ENCODE measurements at places on chromosomes 3 and 15.

DNA sequence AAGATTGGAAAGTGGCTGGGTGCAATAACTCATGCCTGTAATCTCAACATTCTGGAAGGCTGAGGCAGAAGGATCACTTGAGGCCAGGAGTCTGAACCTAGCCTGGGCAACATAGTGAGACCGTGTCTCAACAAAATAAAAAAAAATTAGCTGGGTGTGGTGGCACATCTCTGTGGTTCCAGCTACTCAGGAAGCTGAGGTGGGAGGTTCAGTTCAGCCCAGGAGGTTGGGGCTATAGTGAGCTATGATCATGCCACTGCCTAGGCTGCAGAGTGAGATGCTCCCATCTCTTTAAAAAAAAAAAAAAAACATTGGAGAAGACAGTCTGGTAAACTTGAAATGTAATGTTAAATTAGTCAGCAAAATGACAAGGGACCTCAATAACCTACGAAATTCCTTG is 57.9 kb downstream of the STAG1 start:
- no peak for DNase-seq

DNA sequence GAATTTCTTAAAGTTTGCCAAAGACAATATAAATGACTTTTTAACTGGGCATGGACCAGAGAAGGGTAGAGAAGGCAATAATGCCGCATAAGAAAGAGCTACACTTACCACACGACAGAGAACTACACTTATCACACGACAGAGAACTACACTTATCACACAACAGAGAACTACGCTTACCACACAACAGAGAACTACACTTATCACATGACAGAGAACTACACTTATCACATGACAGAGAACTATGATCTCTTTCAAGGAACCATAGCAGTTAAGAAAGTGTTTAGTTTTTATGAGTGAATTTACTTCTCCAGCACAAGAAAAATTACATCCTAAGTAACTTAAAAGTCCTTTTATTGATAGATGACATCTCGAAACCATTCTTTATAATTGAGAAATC is 32.0 kb downstream of the DCUN1D1 start:
- DNase-seq = no peak

- no peak for DNase-seq
These were observed 137.2 kb downstream of the RPL22L1 start for GRCh38 chr3:170732660-170733245.

DNA sequence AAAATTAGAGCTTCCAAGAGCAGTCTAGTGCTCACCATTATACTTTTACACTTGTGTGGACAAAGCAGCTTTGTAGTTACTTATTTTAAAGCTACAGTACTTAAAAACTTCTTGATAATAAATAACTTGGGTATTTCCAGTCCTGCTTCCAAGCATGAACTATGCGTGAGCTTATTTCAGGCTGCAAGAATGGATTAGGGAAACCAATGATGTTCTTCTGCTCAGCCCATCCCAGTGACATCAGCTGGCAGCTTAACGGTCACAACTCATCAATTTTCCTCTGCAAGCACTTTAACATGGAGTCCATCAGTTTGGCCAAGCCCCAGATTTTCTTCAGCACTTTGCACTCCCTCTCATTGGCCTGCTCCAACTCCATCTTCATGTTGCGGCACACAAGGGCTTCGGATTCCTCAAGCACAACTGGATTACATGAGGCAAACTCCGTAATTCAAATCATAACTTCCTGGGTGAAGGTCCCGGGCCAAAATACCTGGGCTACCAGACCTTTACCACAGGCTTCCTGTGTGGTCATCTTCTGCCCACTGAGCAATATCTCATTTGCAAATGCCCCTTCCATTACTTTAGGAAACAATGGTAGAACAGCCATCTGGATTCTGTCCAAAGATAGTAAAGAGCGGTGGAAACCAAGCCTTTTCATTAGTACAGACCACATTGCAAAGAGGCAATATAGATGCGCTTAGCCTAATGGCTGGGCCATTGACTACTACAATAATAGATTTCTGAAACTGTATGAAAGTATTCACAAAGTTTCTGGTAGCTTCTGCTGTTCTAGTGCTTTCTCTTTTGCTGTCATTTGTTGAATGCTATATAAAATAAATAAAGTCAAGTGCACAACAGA is 87.5 kb upstream of the DAZL start:
- DNase-seq = no peak

DNA sequence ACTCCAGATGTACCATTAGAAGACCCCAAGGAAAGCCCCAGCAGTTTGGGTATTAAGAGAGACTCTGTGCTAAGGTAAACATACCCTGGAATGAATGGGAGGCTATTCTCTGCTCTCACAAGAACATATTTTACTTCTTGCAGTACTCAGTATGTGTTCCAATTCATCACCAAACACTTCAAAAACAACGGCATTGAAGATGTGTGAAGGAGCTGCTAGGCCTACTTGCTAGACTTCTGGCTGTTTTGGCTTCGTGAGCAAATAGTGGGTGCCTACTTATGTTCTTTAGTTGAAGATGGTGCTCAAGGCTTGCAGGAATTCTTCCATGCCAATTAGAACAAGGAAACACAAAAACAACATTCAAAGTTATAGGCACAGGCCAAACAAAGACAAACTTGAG is 514.5 kb downstream of the ROBO1 start:
- DNase-seq = no peak

GRCh38 chr15:36529296-36530011 is 50.0 kb upstream of the CDIN1 start:
- no peak for DNase-seq

DNA sequence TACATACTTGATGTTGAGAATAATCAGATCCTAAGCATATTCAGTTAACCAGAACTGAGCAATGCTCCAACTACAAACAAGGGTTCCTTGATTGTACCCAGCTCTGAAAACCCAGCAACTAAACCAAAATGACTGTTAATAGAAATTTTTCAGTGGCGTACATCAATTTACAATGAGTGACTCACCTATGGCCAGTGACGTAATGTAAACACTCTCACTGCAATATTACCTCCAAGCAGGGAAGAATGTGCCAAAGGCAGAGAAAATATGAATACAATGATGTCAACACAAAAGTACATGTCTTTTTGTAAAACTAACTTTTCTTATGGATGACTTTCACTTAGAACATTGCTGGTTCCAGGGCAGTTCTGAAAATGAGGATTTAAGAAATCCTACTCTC is 611.3 kb downstream of the EDEM1 start:
- no peak for DNase-seq

- DNase-seq = no peak
These were observed 495.3 kb upstream of the AGTR1 start for GRCh38 chr3:148202386-148202785.

GRCh38 chr3:171495413-171495812 is 35.2 kb upstream of the TNIK start:
- no peak for DNase-seq

- no peak for DNase-seq
These were observed 19.3 kb downstream of the TBC1D21 start for GRCh38 chr15:73892446-73893226.

DNA sequence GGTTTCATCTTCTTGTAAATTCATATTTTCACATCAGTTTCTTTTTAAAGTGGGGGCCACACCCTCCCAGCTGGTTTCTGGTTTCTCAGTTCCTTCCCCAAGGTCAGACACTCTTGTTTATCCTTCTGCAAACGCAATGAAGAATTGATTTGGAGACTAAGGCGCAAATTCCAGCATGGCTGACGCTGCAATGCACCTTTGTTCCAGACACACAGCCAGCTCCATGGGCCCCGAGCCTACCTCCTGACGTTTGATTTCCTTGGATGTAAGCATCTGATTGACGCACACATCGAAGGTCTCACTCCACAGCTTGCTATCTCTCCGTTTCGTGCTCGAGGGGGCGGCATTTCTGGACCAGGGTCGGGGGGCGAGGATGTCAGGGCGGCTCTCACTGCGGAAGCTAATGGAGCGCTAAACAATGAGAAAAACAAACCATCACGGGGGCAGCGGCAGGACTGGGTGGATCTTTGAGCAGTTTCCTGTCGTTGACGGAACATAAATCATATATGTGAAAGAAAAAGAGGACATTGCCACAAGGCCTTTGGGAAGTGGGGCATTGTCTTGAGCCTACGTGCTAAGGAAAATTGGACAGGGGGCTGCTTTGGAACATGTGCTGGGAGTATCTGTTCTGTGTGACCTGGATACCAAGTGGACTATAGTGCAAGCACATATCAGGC is 46.9 kb downstream of the ARHGEF3 start:
- no peak for DNase-seq

DNA sequence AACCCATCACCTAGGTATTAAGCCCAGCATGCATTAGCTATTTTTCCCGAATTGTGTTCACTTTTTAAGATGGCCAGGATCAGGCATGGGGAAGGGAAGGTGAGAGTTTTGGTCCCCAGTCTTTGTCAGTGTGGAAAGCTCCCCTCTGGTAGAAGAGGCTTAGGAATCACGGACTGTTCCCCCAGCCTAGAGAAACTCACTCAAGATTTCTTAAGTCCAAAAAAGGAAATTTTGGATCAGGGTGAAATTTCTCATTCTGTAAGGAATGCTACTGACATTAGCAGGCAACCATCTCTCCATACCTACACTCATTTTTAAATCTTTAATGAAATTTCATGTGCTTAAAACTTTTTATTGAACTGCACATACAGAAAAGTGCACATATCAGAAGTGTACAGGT is 70.3 kb upstream of the GALNT15 start:
- no peak for DNase-seq

- no peak for DNase-seq
These were observed 4.6 kb upstream of the TSPAN3 start for GRCh38 chr15:77075528-77075927.

DNA sequence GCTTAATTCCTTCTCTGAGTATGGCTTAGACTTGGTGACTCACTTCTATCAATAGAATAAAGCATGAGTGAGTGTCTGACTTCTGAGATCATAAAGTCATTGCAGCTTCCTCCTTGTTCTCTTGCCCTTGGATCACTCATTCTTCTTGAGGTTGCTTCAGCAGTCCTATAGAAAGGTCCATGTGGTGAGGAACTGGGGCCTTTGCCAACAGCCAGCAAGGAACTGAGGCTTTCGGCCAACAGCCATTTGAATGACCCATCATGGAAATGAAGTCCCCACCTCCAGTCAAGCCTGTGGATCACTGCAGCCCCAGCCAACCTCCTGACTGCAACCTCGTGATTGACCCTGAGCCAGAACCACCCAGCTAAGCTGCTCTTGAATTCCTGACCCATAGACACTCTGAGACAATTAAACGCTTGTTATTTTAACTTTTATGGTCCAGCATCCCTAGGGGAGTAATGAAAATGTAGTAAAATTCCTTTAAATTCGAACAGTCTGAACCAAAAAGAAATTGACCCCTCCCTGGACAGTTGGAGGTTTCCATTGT is 84.5 kb downstream of the WDR76 start:
- DNase-seq = no peak

GRCh38 chr3:197866035-197866434 is 75.0 kb downstream of the LRCH3 start:
- DNase-seq = no peak

- DNase-seq = peak; percentile 85
These were observed at the start of gene COMMD4 for GRCh38 chr15:75335705-75336355. Gene COMMD4, plus strand, starts transcription at chr15:75336063. Its CDS starts 27 bp downstream, at chr15:75336090.

GRCh38 chr3:181757694-181758306 is 46.1 kb downstream of the SOX2 start:
- DNase-seq = no peak

GRCh38 chr3:69558912-69559311 is 173.0 kb upstream of the FRMD4B start:
- DNase-seq = no peak

DNA sequence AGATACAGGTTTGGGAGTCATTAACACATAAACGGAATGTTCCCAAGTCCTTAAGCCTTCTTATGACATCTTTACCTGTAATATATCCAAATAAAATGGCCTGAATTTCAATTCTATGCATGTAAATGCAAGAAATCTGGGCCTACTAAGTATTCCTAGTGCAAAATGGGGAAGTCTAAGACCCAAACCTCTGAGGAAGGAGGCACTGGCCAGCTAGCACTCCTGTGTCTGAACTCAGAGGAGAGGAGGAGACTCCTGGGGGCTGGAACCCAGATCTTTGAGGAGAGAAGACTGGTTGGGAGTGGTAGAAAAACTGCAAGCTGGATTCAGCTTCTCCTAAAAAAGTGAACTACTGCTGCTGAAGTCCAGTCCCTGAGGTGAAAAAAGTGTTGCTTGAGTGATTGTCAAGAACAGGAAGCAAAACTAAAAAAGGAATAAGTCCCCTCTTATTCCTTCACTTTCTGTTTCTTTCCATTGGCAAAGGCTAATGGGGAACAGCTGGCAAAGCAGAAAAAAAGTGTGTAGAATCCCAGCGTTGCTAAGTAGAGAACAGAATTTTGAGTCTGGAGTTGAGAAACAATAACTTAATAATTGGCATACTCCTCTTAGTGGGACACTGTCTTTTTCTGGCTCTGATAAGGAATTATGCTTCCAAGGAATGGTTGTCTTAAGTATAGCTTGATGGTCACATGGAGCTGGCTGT is 54.8 kb upstream of the ATP2C1 start:
- no peak for DNase-seq

- DNase-seq = no peak
These were observed 7.7 kb upstream of the SYN2 start for GRCh38 chr3:11996480-11996879.

GRCh38 chr3:123388811-123389627 is 59.9 kb downstream of the ADCY5 start:
- no peak for DNase-seq

- no peak for DNase-seq
These were observed 227.1 kb downstream of the SI start for GRCh38 chr3:164851204-164851603.

- DNase-seq = no peak
These were observed 28.0 kb upstream of the MAGEF1 start for GRCh38 chr3:184739594-184740505.

- DNase-seq = no peak
These were observed 588.8 kb upstream of the BCHE start for GRCh38 chr3:166425900-166426611.

DNA sequence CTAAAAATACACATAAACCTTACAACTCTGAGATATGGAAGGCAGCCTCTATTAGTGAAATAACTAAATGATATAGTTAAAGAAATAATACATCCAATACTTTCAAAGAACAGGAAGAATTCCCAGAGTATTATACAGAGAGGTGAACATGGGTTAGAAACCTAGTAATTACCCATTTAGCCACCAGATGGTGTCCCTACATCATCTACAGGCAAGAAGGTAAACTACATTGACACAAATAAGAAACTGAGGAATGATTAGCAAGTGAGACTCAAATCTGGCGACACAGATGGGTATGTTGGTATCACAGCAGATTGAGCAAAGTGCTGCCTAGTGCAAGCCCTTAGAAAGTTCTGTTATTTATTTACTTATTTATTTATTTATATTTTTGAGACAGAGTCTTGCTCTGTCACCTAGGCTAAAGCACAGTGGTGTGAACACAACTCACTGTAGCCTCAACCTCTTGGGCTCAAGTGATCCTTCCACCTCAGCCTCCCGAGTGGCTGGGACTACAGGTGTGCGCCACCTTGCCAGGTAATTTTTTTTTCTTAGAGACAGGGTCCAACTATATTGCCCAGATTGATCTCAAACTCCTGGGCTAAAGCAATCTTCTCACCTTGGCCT is 28.2 kb downstream of the NEK4 start:
- DNase-seq = no peak

- DNase-seq = no peak
These were observed 42.9 kb upstream of the PLCL2 start for GRCh38 chr3:16841904-16842271.

All from stimulated activated CD4-positive, alpha-beta T cell treated with anti-CD3 and anti-CD28 coated beads, Interleukin-12 subunit alpha, Interleukin-12 subunit beta, amount 100 ng/mL, for 24 hours (primary cell).